ENCODE measurements at places on chromosomes 11 and 22.

- no peak for DNase-seq
These were observed 64.9 kb upstream of the CHRM4 start for GRCh38 chr11:46456269-46457001.

GRCh38 chr22:46408568-46409506 lies 73.3 kb downstream of the TRMU start:
- DNase-seq: no peak

DNA sequence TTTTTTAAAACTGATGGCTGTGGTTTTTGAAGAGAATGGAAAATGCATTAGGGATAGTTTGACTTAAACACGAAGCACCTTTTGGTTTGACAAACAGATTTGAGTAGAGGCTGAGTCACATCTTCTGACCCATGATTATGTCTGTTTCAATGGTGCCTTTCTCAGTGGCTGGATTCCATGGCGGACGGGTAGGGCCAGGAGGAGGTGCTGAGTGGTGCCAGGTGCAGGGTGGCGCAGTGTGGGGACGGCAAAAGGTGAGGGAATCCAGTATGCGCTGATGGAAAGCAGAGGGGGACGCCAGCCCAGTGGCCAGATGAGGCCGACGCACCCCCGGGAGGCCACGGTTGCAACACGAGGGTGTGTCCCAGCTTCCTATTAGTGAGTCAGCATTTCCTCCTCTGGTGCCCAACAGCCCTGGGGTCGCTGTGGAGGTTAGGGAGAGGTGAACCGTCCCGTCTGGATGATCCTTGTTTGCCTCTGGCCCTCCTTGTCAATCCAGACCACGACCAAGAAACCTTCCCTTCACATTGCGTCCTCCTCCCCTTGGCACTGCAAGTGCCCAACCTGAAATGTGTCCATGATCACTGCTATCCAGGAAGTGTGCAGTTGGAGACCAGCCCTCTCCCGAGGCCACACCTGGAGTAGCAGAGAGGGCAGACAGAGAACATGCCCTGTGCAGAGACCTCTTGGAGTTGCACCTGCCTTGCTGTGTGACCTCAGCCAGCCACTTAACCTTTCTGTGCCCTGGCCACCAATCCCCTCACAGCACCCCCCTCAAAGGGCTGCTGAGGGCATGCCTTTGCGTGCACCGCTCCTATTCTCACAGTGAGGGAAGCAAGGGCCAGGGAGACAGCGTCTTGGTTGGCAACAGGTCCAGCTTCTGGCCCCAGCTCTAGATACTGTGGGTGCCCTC lies 32.5 kb upstream of the ATXN10 start:
- no peak for DNase-seq

GRCh38 chr11:5275369-5276110 lies 5.8 kb upstream of the HBE1 start:
- no peak for DNase-seq

DNA sequence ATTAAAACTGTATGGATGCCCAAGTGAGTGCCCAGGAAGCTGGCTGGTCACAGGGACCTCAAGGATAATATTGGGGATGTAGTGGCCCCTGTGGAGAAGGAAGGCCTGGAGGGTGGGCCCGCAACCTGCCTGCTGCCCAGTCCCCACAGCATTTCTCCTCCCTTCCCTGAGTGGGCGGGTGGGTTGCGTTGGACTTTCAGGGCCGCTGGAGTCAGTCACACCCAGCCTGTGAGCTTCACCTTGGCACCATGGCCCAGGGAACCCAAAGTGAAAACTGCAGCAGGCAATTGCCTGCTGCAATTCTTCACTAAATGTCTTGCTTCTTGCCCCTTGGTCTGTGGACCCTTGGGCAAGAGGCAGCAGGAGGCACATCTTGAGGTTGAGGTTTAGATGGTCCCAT lies 4.7 kb downstream of the GNAZ start:
- no peak for DNase-seq

GRCh38 chr11:40227730-40228129 lies 1231.7 kb downstream of the LRRC4C start:
- DNase-seq: no peak

GRCh38 chr22:40204321-40205116 lies 26.8 kb downstream of the TNRC6B start:
- DNase-seq: no peak

GRCh38 chr22:20155330-20156041 lies 4.6 kb upstream of the CCDC188 start:
- no peak for DNase-seq

DNA sequence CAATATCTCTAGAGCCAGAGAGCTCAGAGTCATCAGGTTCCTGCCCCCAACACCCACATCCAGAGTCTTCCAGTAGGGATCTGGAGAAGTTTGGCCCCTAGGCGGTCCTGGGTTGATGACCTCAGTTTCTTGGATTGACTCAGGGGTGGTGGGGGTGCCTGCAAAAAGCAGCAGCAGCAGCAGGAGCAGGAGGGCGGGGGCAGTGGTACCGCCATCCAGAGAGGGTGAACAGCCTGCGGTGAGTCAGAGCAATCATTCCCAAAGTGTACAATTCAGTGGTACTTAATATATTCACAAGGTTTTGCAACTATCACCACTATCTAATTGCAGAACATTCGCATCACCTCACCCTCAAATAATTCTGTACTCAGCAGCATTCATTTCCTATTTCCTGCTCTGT lies 9.9 kb upstream of the SEC14L3 start:
- no peak for DNase-seq

GRCh38 chr11:72730737-72731136 lies 21.5 kb downstream of the ARAP1 start:
- DNase-seq: no peak

GRCh38 chr11:75500742-75501141 lies 25.0 kb downstream of the GDPD5 start:
- DNase-seq: no peak

- DNase-seq: peak; percentile 33
These were observed 19.1 kb downstream of the RPL3 start for GRCh38 chr22:39300186-39300830.

GRCh38 chr22:19147195-19147780 lies 2.8 kb downstream of the GSC2 start:
- DNase-seq: no peak
